ENCODE measurements at places on chromosomes 11 and 22. TPM values are rescaled to one million over a fixed set of nuclear protein-coding genes. Genes with fewer than 3 reads are reported as not detected.

DNA sequence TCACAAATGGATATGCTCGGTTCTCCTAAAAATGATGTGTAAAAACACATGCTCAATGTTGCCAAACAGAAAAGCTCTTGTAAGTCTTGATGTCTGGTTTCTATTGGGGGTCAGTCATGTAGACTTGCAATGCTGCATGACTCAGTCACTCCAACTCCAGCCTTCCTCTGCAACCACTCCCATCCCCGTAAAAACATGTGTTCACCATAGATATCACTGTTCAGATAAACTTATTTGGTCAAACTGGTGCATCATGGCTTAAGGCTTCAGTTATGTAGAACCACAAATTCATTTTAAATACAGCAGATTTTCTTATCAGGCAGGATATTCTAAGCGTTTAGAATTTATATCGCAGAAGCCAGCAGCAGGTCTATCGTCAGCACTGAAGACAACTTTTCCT, 298.4 kb upstream of the LUZP2 start:
- no peak for DNase-seq
- no peaks in the 10 kb centered on the region for H3K27me3 ChIP-seq
- no peak overlapping the region for H3K27ac ChIP-seq
- no peak overlapping the region for H3K4me3 ChIP-seq

DNA sequence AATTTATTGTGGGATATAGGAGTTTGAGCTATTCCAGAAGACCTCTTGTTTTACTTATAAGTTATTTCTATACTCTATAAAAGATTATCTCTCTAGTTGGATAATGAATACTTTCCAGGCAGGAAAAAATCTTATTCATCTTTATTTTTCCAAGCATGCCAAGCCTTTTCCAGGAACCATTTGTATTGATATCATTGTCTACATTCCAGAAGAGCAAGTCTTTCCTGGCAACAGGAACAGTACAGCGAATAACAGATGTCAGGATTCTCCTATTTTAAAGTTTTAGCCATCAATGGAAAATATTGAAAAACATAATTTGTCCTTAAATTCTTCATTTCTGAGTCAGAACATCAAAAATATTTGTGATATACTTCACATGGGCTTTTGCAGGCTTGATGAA, 5.2 kb upstream of the NXPE1 start:
- H3K4me3 ChIP-seq, result no peak overlapping the region
- H3K27ac ChIP-seq, result no peak overlapping the region
- no peaks in the 10 kb centered on the region for H3K36me3 ChIP-seq
- H3K4me1 ChIP-seq, result no peaks in the 10 kb centered on the region

GRCh38 chr22:23219822-23220484, 39.6 kb downstream of the BCR start:
- peaks cover 2% of the 10 kb centered on the region for H3K36me3 ChIP-seq
- H3K4me3 ChIP-seq, result peak overlapping the region; percentile 82
- peaks cover 20% of the 10 kb centered on the region for H3K27me3 ChIP-seq
- peak; percentile 66 for DNase-seq

DNA sequence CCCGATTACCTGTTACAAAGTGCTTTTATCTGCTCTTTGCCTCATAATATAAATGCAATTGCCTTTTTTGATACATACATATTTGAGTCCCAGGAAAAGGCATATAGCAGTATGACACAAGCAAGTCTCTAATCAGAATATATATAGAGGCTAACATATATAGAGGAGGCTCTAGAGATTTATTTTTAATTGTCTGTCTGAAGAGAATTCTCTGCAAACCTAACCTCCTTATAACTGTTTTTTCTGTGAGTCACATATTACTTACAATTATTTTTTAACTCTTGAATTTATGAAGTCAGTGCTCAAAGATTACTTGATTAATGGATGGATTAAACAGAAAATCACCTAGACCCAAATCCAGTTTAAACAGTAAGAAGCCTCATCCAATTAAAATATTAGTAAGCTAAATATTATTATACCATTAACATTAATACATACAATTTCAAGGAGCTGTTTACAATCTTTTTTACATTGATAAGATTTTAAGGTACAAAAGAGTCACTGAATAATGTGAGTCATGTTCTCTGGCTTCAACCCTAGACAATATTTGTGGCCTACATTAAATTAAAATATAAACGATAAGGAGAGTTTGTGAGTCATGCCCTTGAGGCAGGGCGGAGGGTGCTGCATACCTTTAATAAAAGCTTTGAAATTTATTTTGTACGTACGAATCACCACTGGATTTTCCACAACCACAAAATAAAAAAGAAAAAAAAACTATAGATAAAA, 19.2 kb upstream of the MMP13 start:
- no peak overlapping the region for H3K4me3 ChIP-seq
- no peak overlapping the region for H3K27ac ChIP-seq
- H3K4me1 ChIP-seq, result no peaks in the 10 kb centered on the region
- DNase-seq, result no peak
- no peaks in the 10 kb centered on the region for H3K36me3 ChIP-seq

- no peak overlapping the region for H3K27ac ChIP-seq
- DNase-seq, result no peak
These were observed 29.9 kb downstream of the GAL start for GRCh38 chr11:68714060-68714856.

GRCh38 chr11:9222654-9223053, 42.5 kb downstream of the DENND5A start:
- DNase-seq, result no peak
- H3K4me3 ChIP-seq, result no peak overlapping the region

GRCh38 chr11:108906826-108907225, 242.0 kb downstream of the DDX10 start:
- H3K4me3 ChIP-seq, result no peak overlapping the region
- H3K27ac ChIP-seq, result no peak overlapping the region
- H3K27me3 ChIP-seq, result peaks cover 2% of the 10 kb centered on the region
- no peaks in the 10 kb centered on the region for H3K4me1 ChIP-seq
- DNase-seq, result no peak
- H3K36me3 ChIP-seq, result no peaks in the 10 kb centered on the region

DNA sequence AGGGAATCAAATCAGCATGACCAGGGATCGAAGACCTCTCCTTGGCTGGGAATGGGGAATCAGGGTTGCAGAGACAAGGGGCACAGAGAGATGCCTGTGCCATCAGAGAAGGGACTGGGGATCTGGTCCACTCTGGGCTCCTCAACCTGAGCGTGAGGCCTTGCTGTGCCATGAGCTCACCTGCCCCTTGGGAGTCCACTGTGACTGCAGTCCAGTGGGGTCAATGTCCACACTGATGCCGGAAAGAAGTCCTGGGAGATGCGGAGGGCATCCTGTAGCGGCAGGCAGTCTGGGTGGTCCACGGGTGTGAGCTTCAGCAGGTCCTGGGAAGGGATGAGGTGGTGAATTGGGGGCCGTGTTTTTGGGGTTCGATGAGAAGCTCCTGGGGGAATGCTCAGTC, 7.3 kb upstream of the RGL4 start:
- no peaks in the 10 kb centered on the region for H3K27me3 ChIP-seq
- no peaks in the 10 kb centered on the region for H3K4me1 ChIP-seq
- no peak overlapping the region for H3K27ac ChIP-seq
- H3K4me3 ChIP-seq, result no peak overlapping the region
- peaks cover 4% of the 10 kb centered on the region for H3K36me3 ChIP-seq

- no peak overlapping the region for H3K27ac ChIP-seq
- DNase-seq, result no peak
- H3K4me1 ChIP-seq, result peaks cover 9% of the 10 kb centered on the region
- H3K4me3 ChIP-seq, result no peak overlapping the region
- H3K36me3 ChIP-seq, result no peaks in the 10 kb centered on the region
- no peaks in the 10 kb centered on the region for H3K27me3 ChIP-seq
These were observed 10.8 kb upstream of the LDHA start for GRCh38 chr11:18383388-18384156.

DNA sequence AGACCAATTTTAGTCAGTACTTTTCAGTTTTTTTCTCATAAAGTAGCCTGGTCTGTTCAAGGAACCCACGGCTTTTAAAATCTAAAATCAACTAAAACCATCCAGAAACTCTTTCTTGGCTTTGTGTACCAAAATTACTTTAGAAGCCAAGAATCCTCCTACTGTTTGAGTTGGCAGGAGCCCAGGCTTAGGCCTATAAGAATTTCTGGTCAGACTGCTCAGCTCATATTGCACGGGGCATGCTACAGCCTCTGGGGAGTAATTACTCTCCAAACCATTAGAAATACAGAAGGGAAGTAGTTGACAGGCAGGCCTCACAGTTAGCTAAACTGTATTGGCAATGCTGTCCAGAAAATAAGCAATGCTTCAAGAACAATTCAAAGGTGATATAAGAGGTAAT, 1862.9 kb upstream of the RAG2 start:
- H3K27ac ChIP-seq, result no peak overlapping the region
- H3K4me3 ChIP-seq, result no peak overlapping the region
- peak; percentile 23 for DNase-seq
- no peaks in the 10 kb centered on the region for H3K27me3 ChIP-seq

DNA sequence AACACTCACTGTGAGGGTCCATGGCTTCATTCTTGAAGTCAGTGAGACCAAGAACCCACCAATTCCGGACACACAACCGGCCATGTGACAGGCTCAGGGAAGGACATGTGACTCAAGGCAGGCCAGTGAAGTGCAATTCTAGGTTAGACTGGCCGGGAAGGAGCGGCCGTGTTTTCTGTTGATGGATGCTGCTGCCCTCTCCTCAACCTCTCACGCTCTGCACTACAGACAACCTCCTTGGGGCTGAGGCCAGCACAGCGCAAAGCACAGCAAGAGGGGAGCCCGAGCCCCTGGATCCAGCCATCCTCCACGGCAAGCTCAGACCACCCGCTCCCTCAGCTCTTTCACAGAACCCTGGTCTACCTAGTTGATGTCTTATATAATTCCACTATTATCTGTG, 2.8 kb downstream of the NUDT8 start:
- no peak overlapping the region for H3K4me3 ChIP-seq
- DNase-seq, result no peak
- no peak overlapping the region for H3K27ac ChIP-seq
- H3K36me3 ChIP-seq, result no peaks in the 10 kb centered on the region

DNA sequence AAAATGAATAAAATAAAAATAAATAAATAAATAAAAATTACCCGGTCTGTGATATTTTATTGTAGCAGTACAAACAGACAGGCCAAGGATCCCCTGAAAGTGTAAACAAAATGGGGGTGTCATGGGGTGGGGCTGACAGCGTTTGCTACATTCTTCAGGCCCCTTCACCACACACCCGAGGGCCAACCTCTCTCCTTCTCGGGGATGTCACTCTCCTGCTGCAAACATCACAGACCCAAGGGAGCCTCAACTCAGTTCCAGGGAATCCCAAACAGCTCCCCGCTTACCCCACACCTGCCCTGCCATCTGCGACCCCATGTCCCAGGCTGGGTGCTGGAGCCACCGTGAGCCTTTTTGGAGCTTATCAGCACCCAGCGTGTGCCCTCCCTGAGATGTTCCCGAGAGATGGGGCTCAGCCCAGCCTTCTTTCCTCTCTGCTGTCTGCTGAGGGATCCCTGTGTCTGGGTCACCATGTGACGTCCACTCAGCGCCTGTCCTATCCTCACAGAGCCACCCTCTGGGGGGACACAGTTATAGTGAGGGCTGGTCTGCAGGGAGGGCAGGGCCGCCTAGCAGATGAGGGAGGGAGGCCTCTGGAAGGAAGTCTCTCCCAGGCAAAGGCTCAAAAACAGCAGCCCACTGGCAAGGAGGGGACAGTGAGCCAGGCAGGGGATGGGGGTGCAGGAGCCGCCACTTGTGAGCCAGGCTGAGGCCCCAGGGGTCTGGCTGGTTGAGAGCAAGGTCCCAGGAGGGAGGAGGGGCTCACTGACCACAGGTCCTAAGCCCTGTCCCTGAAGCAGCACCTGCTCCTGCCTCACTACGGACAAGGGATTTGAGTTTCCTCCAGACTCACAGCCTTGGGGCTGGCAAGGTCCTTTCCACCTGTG, 1041.6 kb downstream of the BRD1 start:
- no peak overlapping the region for H3K27ac ChIP-seq
- H3K4me3 ChIP-seq, result no peak overlapping the region
- no peaks in the 10 kb centered on the region for H3K4me1 ChIP-seq
- DNase-seq, result no peak
- H3K27me3 ChIP-seq, result no peaks in the 10 kb centered on the region

DNA sequence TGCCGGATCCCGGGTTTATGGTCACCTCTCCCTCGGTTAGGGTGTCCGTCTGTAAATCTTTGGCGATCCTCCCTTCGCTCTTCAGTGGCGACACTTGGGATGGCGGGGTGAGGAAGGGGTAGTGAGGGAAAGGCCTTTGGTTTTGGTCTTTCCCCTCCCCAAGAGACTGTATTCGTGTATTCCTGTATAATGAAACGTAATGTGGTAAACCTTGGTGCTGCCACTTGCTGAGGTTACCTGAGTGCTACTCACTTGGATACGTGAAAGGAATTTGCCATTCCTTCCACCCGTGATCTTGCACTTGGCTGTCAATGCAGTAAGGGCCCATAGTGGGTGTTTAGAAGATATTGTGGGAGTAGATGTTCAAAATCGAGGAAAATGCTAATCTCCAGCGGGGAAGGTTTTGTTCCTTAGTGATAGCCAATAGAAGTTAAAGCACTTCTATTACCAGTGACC, 578 bp upstream of the NUP160 start:
- H3K27me3 ChIP-seq, result peaks cover 4% of the 10 kb centered on the region
- H3K4me3 ChIP-seq, result peak overlapping the region; percentile 98
- H3K4me1 ChIP-seq, result peaks cover 14% of the 10 kb centered on the region
- DNase-seq, result no peak
- H3K27ac ChIP-seq, result peak overlapping the region; percentile 97

DNA sequence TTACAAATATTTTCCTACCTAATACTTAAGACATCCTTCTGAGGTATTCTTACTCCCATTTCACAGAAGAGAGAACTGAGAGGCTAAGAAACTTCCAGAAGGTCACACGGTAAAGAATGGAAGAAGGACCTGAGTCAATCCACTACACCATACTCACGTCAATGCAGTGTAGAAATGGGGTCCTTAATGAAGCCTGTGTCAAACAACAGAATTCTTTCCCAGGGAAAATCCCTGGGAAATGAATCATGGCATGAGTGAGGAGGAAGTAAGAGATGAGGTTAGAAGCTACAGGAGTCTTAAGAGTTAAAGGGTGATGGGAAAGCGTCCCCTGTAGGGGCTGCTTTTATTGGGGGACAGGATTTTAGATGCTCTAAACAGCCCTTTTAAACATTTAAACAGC, 147.9 kb downstream of the C11orf91 start:
- no peaks in the 10 kb centered on the region for H3K36me3 ChIP-seq
- no peak for DNase-seq
- no peak overlapping the region for H3K27ac ChIP-seq
- H3K4me3 ChIP-seq, result no peak overlapping the region
- H3K4me1 ChIP-seq, result no peaks in the 10 kb centered on the region

- no peak overlapping the region for H3K27ac ChIP-seq
- DNase-seq, result no peak
- H3K27me3 ChIP-seq, result no peaks in the 10 kb centered on the region
- H3K4me1 ChIP-seq, result peaks cover 3% of the 10 kb centered on the region
- H3K4me3 ChIP-seq, result no peak overlapping the region
- H3K36me3 ChIP-seq, result no peaks in the 10 kb centered on the region
These were observed 158.5 kb downstream of the ADAMTS15 start for GRCh38 chr11:130606781-130607511.

GRCh38 chr11:116112087-116112935, 608.1 kb upstream of the CADM1 start:
- H3K27me3 ChIP-seq, result peaks cover 9% of the 10 kb centered on the region
- peaks cover 10% of the 10 kb centered on the region for H3K36me3 ChIP-seq
- peak; percentile 32 for DNase-seq
- H3K4me3 ChIP-seq, result peak overlapping the region; percentile 55
- peak overlapping the region; percentile 75 for H3K27ac ChIP-seq

- H3K4me3 ChIP-seq, result no peak overlapping the region
- no peak overlapping the region for H3K27ac ChIP-seq
These were observed 3.9 kb downstream of the MYEOV start for GRCh38 chr11:69297787-69298266.

The SUSD2 gene
- 123 TPM for total RNA-seq

The ZNRF3 gene
- total RNA-seq, result 8.3 TPM

The ZP1 gene
- not detected for total RNA-seq

The SLC25A45 gene
- total RNA-seq, result 0.25 TPM

The IFITM1 gene
- 2.6 TPM for total RNA-seq

The RCOR2 gene
- total RNA-seq, result 286 TPM

The IL18 gene
- not detected for total RNA-seq

The IGLL1 gene
- total RNA-seq, result not detected

The CXCR5 gene
- total RNA-seq, result not detected

The OR5AR1 gene
- not detected for total RNA-seq

Data from glutamatergic neuron (in vitro differentiated cells).